Fibroblast of skin of abdomen (primary cell): ENCODE measurements at places on chromosomes 5 and 9.

DNA sequence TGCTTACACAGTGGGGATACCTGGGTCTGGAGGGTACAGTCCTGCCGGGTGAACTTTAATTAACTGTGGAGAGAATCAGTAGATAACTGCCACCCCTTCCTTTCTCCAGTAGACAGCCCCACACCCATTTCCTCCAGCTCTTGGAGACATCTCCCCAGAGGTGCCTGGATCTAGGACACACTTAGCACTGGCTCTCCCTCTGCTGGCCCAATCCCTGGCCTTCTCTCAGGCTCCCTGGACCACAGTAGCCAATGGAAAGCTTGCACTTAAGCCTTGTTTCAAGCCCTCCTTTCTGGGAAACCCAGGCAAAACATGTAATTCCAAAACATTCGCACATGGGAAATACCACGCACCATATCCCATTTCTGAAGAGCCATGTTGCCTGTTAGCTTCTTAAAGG is 169.2 kb upstream of the GAS1 start:
- no peak for DNase-seq

DNA sequence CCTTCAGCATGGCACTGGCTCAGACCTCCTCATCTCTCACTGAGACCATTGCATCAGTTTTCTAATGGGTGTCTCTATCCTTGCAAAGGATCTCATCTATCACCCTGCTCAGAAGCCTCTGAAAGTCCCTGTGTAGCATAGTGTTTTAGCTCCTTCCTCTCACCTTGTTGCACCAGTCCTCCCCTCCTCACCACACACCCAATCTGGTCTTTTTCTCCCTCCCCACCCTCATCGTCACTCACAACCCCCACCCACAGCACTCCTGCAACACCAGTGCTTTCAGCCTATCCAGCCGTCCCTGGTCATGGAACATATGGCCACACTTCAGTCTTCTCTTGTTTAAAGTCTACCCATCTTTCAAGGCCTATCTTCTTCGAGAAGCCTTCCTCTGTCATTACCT is 74.5 kb downstream of the ANGPTL2 start:
- no peak for DNase-seq

GRCh38 chr5:61362796-61363368 is 30.8 kb downstream of the ZSWIM6 start:
- DNase-seq: peak; percentile 18

GRCh38 chr5:178336889-178337288 is 104.3 kb upstream of the PHYKPL start:
- DNase-seq: no peak

DNA sequence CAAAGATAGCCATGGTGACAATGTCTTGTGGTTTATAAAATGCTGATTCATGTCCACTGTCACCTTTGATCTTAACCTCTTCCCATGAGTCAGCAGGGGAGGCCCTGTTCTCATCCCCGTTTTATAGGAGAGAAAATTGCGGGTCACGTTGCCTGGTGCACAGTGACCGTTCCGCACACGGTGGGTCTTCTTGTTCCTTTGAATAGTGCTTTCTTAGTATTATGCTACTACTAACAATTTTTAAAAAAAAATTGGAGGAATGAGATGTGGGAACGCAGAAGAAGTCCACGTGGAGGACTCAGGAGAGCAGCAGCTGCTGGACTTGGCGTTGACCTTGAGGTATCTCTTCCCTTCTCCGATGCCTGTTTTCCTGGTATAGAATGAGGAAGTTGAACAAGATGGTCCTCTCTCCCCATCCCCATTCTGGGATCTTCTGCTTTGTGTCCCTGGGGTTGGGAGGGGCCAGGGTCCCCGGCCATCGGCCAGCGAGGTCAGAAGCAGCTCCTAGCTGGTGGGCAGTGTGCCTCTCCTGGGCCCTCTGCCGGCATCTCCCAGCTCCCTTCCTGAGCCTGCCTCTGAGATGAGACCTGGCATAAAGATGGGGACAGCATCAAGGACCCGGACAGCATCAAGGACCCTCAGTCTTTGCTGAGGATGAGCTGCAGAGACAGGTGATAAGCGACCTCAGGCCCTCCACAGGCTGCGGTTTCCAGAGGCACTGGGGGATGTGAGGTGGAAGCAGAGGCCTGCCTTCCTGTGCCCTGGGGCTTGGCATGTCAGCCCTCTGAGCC is 143.9 kb downstream of the C9orf50 start:
- no peak for DNase-seq

DNA sequence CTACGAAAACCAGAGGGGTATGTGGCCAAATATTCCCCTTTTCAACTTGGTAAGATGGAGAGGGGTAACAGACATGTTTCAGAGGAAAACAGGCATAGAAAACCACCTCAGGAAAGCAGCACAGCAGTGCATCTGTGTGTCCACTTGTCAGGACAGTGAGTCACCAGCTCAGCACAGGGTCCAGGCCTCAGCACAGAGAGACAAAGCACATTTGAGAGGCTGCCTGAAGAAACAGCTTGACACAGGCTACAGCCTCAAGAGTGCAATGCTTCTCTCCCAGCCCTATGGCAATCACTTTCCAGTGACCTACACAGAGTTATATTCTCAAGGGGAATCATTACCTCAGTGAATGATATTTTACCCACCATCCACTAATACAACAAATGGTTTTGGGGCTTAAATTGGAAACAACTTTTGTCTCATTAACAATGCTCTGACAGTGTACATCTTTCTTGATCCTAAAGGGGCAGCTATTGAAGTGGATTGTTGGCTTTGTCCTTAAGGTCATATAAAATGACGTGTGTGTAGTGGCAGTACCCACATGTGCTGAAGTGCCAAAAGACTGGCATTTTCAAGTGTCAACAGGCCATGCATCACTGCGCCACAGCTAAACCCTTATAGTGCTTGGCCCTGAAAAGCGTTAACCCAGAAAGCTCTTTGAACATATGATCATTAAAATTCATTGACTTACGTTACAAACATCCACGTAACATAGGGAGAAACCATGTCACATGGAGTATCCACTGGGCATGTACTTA is 46.4 kb downstream of the ERMP1 start:
- no peak for DNase-seq

GRCh38 chr9:22240619-22241018 is 206.0 kb upstream of the DMRTA1 start:
- peak; percentile 37 for DNase-seq
